Left forelimb (tissue), 1 donor: ENCODE measurements at places on chromosomes 16 and 17.
A peak's percentile ranks its signal among the peaks of the same experiment; 100 is the strongest.

GRCh38 chr16:23343643-23344612, 41.8 kb downstream of the SCNN1B start:
- DNase-seq, result no peak

GRCh38 chr17:75824666-75825065, 19.5 kb downstream of the UNC13D start:
- DNase-seq, result no peak

GRCh38 chr17:1462164-1463112, 6.4 kb upstream of the CRK start:
- no peak for DNase-seq

- no peak for DNase-seq
Observed at GRCh38 chr16:73210686-73211085, 162.8 kb upstream of the ZFHX3 start.

GRCh38 chr16:83187405-83187804, 560.6 kb downstream of the CDH13 start:
- no peak for DNase-seq

DNA sequence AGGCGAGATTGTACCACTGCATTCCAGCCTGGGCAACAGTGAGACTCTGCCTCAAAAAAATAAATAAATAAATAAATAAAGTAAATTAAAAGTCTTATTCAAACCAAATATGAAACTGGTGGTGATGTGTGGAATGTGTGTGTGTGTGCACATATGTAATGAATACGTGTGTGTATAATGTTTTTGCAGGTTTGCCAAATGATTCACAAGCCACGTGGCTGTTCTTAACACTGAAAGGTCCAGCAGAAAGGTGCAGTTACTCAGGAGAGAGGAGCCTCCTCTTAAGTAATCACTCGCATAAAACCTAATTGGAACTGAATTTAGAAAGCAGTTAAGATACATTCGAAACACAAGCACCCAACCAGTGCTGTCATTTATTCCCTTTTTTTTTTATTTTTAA, 22.9 kb downstream of the GDE1 start:
- DNase-seq, result no peak

GRCh38 chr17:59428916-59429485, 97.5 kb downstream of the YPEL2 start:
- DNase-seq, result no peak

- DNase-seq, result no peak
Observed at GRCh38 chr17:36935671-36936454, 1.4 kb upstream of the LHX1 start.

GRCh38 chr16:20380782-20381181, 23.8 kb downstream of the PDILT start:
- DNase-seq, result no peak

GRCh38 chr16:3665508-3665907, 11.0 kb downstream of the DNASE1 start:
- DNase-seq, result no peak

- DNase-seq, result no peak
Observed at GRCh38 chr17:51674579-51675255, 414.4 kb downstream of the UTP18 start.

GRCh38 chr17:39699818-39700147, at the start of gene ERBB2:
ERBB2 (plus strand) TSS chr17:39700064; CDS start chr17:39700239, 175 bp downstream.
- peak; percentile 79 for DNase-seq

DNA sequence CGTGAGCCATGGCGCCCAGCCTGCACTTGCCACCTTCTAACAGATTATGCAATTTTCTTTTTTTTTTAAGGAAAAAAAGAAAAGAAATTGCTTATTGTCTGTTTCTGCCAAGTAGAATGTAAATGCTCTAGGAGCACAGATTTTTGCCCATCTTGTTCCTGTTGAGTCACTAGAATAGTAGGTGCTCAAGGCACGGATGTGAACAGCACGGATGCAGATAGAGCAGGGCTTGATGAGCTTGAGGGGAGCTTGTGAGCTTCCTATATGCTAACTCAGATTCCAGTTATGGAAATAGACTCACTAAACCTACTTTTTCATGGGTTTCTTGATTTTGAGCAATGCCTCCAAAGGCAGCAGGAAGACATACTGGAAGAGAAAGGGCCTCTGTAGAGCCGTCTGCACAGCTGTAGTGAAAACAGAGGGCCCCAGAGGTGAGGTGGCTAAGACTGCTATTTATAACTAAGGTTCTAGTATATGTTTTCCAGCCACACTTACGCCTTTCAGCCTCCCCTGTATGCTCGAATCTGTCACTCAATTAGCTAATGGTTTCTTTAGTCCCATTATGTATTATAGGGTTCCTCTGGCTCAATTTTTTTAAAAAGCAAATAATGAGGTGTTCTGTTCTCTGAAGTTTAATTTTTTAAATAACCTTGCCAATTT, 72.8 kb downstream of the WWP2 start:
- no peak for DNase-seq

DNA sequence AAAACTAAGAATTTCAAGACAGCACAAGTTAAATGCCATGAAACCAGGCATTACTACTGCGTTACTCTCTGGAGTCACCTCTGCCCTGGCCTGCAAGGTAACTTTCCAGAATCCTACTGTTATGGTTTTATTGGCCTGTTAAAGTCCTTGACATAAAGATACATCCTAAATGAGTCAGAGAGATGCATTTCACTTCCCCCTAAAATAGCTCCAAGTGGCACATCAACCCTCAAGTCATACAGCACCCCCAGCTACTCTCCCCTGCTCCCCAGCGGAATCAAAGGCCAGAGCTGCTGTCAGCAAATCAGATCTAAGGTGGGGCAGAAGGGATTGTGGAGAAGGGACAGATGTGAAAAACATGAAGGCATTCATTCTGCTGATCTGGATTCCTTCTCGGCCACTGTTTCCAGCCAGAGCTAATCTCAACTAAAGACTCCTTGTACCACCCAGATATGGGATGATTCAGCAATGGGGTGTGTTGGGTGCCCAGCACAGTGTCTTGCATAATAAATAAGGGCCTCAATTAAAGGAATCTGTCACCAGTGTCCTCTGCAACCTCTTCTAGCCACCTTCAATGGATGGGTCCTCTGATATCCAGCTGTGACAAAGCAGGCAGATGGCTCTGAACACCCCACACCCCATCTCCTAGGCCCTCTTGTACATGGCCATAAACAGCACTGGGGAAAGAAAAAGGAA, 8.5 kb upstream of the CCL1 start:
- DNase-seq, result no peak

DNA sequence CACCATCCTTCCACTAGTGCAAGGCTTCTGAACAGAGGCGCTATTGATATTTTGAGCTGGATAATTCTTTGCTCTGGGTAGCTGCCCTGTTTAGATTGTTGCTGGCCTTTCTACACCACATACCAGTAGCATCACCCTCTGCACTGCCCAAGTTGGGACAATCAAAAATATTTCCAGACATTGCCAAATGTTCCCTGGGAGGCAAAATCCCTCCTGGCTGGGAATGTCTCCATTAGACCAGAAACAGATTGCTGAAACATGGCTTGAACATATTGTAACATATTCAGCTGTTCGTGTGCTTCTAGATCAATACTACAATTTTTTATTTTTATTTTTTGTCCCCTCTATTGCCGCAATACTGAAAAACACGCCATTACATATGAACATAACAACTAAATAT, 174.6 kb downstream of the ABCA8 start:
- no peak for DNase-seq

DNA sequence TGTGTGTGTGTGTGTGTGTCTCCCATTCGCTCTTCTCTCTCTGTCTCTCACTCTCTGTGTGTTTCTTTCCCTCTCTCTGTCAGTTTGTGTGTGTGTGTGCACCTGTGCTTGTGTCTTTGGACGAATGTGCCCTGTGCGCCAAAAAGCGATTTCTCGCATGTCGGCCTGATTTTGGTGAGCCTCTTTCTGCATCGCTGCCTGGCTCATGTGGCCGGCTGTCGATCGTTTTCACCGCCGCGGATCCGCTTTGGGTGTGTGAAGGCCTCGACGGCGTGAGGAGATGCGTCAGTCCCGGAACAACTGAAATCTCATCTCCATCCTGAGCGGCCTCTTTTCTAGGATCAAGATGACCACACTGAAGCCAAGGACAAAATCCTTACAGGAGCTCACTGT, 609.0 kb downstream of the KCNJ18 start:
- DNase-seq, result no peak

DNA sequence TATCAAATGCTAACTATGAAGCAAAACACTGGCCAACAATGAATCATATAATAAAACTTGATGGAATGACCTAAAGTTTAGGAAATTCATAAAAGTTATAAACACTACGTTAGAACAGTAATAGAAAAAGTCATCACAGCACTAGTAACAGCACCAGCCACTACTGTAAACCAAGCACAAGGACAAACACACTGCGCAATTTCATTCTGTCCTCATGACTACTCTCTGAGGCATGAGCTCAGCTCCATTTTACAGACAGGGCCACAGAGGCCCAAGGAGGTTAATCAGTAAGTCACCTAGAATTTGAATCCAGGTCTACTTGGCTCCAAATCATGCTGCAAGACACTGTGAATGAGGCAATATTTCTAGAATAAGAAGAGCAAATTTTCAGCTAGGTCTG, 13.4 kb downstream of the EMC8 start:
- no peak for DNase-seq

- DNase-seq, result no peak
Observed at GRCh38 chr17:59219992-59220327, 351 bp upstream of the GDPD1 start.

- no peak for DNase-seq
Observed at GRCh38 chr16:11253009-11253994, 2.7 kb downstream of the SOCS1 start.

GRCh38 chr16:57409870-57410587, 5.5 kb downstream of the CCL17 start:
- DNase-seq, result no peak

GRCh38 chr16:12543700-12544476, 259.8 kb downstream of the CPPED1 start:
- DNase-seq, result no peak

GRCh38 chr16:74747-75334, 2.4 kb upstream of the RHBDF1 start:
- DNase-seq, result no peak

DNA sequence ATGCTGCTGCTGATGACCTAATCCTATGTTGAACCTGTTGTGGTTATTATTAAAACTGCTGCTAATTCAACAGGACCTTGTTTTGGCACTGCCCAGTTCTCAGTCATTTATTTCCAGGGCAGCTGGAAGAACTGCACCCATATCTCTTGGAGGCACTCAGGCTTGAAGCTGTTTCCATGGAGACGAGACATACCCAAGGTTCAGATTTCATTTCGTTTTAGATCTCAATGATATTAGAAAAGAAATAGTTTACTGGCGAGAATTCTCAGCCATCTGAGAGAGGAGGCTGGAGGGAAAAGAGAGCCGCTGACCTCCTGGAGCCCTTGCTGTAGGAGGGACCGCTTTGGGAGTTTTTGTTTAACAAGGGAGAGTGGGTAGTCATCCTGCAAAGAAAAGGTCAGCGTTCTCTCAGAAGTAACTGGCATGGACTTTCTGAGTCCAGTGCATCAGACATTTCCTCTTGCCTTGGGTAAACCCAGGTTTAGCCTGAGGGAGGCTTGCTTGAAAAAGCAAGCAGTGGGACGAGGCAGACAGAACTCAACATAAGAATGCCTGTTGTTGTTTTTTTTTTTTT, 75.4 kb downstream of the YPEL2 start:
- no peak for DNase-seq

- no peak for DNase-seq
Observed at GRCh38 chr16:17607075-17607509, 136.3 kb upstream of the XYLT1 start.

- no peak for DNase-seq
Observed at GRCh38 chr16:21056396-21056795, 94.2 kb downstream of the DNAH3 start.

DNA sequence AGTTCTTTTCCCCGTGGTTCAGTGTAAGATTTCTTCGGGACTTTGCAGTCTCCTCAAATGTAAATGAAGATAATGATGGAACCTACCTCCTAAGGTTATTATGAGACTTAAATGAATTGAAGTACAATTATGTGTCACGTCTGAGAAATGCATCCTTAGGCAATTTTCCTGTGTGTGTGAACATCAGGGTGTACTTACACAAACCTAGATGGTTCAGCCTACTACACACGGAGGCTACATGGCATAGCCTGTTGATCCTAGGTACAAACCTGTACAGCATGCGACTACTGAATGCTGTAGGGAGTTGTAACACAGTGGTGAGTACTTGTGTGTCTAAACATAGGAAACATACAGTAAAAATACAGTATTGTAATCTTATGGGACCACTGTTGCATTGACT, 1.1 kb upstream of the FAM20A start:
- no peak for DNase-seq

- no peak for DNase-seq
Observed at GRCh38 chr17:69046121-69046807, 14.5 kb downstream of the ABCA9 start.

DNA sequence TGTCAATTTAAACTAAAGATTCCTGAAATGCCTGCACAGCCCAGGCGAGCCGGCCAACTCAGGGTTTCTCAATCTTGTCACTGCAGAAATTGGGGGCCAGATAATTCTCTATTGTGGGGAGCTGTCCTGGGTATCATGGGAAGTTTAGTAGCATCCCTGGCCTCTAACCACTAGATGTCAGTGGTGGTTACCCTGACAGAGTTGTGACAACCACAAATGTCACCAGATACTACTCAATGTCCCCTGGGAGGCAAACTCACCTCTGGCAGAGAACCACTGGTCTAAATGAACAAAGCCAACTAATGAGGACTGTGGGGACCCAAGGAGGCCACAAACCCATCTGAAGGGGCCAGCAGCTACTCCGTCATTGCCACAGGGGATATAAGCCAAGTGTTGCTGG, 90.9 kb downstream of the MYH11 start:
- no peak for DNase-seq

DNA sequence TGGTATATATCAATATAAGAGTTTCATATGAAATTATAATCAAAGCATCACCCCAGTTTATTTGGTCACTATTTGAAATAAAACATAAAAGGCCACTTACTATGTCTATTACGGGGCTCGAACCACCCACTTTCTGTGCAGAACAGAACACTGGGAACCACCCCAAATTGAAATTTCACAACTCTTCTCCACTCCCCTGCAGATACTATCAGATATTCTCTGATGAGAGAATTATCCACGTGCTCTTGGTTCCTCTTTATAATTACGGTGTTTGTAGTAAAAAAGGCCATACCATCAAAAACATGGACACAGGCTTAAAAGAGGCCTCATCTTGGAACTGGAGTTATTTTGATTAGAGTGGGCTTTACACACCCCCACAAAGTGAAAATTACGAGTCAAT, 82.8 kb downstream of the WDR59 start:
- DNase-seq, result no peak

GRCh38 chr16:29806641-29807425, 504 bp downstream of the MAZ start:
- no peak for DNase-seq

GRCh38 chr16:69830534-69831211, 68.5 kb downstream of the WWP2 start:
- DNase-seq, result no peak

DNA sequence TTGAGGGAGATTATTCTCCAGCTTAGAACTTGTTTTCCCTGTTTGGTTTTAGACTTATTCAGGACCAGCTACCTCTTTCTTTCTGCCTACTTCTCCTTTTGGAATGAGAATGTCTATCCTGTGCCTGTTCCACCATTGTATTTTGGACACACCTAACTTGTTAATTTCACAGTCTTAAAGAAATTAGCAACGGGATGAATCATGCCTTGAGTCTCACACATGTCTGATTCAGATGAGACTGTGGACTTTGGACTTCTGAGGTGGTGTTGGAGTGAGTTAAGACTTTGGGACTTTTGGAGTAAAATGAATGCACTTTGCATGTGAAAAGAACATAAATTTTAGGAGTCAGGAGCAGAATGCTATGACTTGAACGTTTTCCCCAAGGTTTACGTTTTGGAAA, 581.4 kb downstream of the CDH11 start:
- no peak for DNase-seq
